HL-60 (cell line): ENCODE measurements at places on chromosomes 16 and 17.

- no peak for DNase-seq
Measured at GRCh38 chr17:19254651-19255050, 17.5 kb downstream of the EPN2 start.

GRCh38 chr16:54750249-54750648 lies 180.4 kb upstream of the IRX5 start:
- DNase-seq = no peak

- no peak for DNase-seq
Measured at GRCh38 chr17:77634710-77635109, 323.8 kb upstream of the TNRC6C start.

DNA sequence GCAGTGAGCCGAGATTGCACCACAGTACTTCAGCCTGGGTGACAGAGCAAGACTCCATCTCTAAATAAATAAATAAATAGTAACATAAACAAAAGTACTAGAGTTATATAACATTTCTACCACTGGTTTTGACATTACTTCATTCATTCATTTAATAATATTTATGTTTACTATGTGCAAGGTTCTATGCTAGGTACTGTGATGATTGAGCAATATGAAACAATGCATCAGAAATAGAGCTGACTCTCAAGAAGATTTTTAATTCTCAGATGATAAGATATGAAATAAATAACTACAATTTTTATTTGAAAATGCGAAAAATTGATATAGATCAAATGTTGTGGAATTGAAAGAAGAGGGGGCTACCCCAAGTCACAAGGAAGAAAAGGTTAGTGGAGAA lies 8.9 kb upstream of the MED13 start:
- no peak for DNase-seq

DNA sequence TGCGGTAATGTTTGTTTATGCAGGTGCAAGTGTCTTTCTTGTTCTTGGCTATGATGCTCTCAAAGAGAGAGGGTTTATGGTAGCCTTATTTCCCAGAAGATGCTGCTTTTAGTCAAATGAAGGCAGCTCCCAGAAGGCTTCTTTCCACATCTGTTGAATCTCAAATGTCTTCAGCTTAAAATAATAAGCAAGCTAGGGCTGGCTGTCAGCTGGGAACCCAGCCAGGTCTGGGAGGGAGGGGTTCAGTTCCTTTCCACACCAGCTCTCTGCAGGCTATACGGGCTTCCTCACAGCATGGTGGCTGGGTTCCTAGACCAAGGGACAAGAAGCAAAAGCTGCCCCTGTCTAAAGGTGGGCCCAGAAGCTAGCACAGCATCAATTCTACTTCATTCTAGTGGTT lies 47.4 kb upstream of the ATF7IP2 start:
- DNase-seq = no peak

DNA sequence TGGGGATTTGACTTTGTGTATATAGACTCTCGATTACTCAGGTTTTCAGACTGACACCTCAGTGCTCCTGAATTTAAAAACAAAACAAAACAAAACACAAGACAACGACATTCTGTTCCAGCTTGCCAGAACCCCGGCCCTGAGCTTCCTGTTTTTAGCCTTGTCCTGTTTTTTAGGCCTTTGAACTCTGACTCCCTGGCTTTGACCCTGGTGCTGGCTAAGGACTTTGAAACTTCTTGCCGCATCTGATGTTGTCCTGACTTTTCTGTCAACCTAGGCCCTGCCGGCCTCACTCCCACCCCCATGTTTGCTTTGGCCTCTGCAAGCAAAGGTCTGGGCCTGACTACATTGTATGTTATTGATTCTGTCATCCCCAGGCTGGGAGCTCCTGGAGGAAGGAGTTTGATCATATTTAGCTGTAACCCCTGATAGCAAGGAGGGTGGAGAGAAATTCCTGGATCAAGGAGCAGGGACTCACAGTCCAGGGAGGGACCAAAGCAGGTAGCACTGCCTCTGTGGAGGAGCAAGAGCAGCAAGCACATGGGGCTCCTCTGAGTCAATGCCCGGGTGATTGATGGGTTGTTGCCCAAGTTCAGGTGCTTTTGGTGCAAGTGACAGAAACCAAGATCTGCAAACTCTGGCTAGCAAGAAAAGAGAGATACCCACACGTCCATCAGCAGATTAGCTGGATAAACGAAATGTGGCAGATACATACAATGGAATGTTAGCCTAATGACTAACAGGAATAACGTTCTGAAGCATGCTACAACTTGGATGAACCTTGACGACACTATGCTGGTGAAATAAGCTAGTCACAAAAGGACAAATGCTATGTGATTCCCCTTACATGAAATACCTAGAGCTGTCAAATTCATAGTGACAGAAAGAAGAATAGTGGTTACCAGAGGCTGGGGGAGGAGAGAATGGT lies 7.7 kb downstream of the CCL16 start:
- DNase-seq = no peak

DNA sequence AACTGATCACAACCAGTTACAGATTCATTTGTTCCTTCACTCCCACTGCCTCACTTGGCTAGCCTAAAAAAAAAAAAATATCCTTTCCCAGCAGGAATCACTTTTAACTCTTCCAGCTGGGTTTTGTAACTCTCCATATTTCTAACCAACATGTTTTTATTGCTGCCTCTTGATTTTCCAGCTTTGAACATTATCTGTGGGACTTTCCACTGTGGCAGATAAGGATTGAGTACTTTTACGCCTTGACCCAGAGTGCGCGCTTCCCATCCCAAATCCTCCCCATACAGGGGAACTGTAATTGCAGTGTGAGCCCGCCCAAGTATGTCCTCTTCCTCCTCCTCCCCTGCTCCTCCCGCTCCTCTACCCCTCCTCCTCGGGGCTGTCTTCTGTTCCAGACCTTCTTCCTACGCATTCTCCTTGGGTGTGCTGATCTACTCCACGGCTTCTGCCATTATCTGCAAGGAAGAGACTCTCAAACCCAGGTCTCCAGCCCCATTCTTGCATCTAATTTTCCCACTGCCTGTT lies 43.4 kb downstream of the CYB5D2 start:
- DNase-seq = no peak

DNA sequence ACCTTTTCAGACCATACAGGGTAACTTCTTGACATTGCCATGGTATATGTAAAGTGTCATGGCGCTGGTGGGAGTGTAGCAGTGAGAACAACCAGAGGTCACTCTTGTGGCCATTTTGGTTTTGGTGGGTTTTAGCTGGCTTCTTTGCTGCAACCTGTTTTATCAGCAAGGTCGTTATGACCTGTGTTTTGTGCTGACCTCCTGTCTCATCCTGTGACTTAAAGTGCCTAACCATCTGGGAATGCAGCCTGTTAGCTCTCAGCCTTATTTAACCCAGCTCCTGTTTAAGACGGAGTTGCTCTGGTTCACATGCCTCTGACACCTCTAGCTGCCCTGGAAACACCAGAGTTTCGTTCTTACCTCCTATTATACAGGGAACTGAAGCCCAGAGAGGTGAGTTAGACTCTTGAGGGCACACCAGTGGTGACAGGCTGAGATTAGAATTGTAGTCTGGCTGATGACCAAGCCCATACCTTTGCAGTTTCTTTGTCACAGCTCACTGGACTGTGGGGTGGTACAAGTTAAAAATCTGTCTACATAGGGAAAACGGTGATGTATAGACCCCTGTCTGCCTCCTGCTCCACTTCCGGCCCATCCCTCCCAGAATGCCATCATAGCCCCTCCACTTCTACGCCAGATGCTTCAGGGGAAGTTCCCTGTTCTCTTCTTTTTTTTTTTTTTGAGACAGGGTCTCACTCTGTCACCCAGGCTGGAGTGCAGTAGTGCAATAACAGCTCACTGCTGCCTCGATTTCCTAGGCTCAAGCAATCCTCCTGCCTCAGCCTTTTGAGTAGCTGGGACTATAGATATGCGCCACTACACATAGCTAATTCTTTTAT lies 21.0 kb downstream of the KSR1 start:
- no peak for DNase-seq

GRCh38 chr16:88732172-88732960 lies 26.1 kb downstream of the CTU2 start:
- no peak for DNase-seq

DNA sequence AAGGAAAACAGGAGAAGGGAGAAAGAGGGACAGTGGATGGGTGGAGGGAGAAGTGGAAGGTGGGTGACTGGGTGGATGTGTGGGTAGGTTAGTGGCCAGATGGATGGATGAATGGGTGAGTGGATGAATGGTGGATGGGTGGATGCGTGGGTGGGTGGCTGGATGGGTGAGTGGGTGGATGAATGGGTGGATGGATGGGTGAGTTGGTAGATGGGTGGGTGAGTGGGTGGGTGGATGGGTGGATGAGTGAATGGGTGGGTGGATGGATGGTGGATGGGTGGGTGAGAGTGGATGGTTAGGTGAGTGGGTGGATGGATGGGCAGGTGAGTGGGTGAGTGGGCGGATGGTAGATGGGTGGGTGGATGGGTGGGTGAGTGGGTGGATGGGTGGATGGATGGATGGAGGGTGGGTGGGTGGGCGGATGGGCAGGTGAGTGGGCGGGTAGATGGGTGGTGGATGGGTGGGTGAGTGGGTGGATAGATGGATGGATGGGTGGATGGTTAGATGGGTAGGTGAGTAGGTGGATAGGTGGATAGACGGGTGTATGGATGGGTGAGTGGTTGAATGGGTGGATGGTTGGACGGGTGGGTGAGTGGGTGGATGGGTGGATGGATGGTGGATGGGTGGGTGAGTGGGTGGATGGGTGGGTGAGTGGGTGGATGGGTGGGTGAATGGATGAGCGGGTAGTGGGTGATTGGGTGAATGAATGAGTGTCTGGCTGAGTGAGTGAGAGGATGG lies 702 bp upstream of the MARVELD3 start:
- no peak for DNase-seq

DNA sequence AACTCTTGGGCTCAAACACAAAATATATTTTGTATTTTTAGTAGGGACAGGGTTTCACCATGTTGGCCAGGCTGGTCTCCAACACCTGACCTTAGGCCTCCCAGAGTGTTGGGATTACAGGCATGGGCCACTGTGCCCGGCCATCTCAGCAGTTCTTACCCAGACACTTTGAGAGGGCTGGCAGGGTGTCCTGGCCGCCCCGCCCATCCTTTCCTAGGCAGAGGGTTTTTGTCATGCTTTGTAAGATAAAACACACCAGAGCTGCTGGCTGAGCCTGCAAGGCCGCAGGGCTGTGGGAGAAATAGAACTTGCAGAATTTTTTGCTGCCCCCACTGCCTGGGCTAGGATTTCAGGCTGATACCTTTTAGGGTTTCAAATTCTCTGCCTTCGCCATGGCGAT lies 8.7 kb downstream of the PPL start:
- DNase-seq = no peak
